ENCODE measurements at places on chromosomes 16 and 17.

GRCh38 chr16:67746846-67747245 is 27.7 kb upstream of the GFOD2 start:
- no peak for DNase-seq

GRCh38 chr17:80511222-80512180 is 33.1 kb upstream of the RPTOR start:
- no peak for DNase-seq

- DNase-seq = no peak
Measured at GRCh38 chr16:7351610-7352510, 19.2 kb downstream of the RBFOX1 start.

DNA sequence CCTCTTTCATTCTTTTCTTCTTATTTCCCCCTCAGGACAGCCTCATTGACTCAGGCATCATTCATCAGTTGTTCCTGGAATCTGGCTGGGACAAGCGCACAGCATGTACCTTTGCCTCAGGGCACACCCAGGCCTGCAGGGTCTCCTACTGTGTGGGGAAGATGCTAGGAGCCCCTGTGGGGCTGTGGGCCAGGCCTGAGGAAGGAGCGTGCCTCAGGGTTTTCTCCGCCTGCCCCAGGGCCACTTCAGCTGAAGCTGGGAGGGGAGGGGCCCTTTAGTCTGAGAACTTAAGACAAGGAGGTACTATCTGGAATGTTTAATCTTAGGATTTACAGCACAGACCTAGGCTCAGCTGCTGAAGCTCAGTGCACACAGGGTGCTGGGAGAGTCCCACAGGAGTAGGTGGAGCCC is 7.9 kb downstream of the ELMO3 start:
- DNase-seq = no peak

Measured in NCI-H226 (cell line).